Lung (tissue), 17 donors: ENCODE measurements at places on chromosomes 3 and 15. TPM values are rescaled to one million over a fixed set of nuclear protein-coding genes. Genes with fewer than 3 reads are reported as not detected.

DNA sequence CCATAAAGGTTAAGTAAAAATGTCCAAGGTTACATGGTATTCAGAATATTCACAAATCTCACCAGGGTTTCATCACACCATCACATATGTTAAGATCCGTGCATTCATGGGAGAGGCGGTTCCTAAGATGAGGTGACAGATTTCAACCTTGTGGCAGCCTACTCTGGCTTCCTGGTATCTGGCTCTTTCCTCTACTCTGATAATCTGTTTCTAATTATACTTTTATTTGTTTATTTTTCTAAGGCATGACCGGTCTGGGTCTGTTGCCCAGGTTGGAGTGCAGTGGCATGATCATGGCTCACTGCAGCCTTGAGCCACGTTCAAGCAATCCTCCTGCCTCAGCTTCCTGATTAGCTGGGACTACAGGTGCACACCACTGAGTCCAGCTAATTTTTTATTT is 34.4 kb downstream of the RAF1 start:
- H3K36me3 ChIP-seq: no peaks in the 10 kb centered on the region
- no peaks in the 10 kb centered on the region for H3K27me3 ChIP-seq
- peaks cover 17% of the 10 kb centered on the region for H3K4me1 ChIP-seq

DNA sequence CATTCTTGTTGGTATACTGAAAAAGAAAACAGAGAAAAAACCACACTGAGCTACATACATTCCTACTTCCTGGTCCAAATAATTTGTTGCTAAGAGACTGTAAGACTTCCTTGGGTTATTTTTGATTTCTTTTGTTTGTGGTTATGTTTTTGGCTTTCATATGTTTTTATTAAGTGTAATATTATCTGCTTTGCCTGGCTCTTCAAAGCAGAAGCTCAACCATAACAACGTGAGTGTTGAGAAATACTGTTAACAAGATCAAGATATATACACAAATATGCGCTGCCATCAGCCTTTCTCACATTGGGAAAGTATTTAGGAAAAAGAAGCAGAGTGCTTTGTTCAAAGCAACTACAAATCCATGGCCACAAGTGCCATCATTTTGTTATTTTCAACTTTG is 556.2 kb upstream of the CBLB start:
- DNase-seq: peak; percentile 97
- no peak overlapping the region for H3K27ac ChIP-seq
- H3K4me1 ChIP-seq: peaks cover 27% of the 10 kb centered on the region

- H3K27ac ChIP-seq: no peak overlapping the region
- no peak overlapping the region for H3K4me3 ChIP-seq
- no peak for DNase-seq
Measured at GRCh38 chr3:95037927-95038326, 975.1 kb downstream of the NSUN3 start.

DNA sequence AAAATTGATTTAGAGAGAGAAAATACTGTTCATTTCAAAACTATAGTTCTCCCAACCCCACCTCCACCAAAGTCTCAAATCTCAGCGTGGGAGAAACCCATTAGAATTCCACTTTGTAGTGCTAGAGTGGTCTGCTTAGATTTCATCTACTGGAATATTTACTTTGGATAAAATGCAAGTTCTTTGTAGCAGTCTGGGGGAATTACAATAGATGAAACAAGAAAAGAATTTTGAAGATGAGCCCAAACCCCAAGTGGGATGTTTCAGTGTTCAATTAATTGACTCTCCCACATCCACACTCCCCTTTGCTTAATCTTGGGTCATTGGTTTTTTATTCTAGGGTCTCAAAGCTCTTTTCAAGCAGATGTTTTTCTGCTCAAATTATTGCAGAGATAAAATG is 97.8 kb downstream of the RPL22L1 start:
- H3K4me3 ChIP-seq: no peak overlapping the region
- H3K27me3 ChIP-seq: no peaks in the 10 kb centered on the region
- H3K36me3 ChIP-seq: no peaks in the 10 kb centered on the region
- peaks cover 3% of the 10 kb centered on the region for H3K4me1 ChIP-seq
- DNase-seq: no peak

- H3K36me3 ChIP-seq: no peaks in the 10 kb centered on the region
- peaks cover 5% of the 10 kb centered on the region for H3K4me1 ChIP-seq
- H3K27ac ChIP-seq: peak overlapping the region; percentile 17
- H3K4me3 ChIP-seq: no peak overlapping the region
Measured at GRCh38 chr3:58021072-58021959, 13.1 kb downstream of the FLNB start.

DNA sequence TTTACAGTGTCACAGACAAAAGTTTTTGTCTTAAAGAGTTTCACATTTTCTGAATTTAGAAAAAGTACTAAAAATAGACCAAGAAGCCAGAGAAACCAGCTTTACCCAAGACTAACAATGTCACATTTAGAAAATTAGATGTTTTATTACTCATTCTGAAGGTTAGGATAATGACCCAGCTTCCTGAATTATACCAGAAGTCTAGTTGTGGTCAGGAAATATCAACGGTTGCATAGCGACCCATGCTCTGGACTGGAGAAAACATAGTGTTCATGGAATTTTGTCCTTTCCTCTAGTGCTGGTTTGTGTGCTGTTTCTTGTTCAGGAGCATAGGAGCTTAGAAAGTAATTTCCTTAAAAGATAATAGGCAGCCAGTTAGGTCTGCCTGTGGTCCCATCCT is 59.0 kb downstream of the DPPA2 start:
- no peak overlapping the region for H3K4me3 ChIP-seq
- H3K4me1 ChIP-seq: no peaks in the 10 kb centered on the region
- DNase-seq: peak; percentile 52
- H3K27me3 ChIP-seq: peaks cover 7% of the 10 kb centered on the region
- no peaks in the 10 kb centered on the region for H3K36me3 ChIP-seq

IREB2 gene
- 56.9 TPM for total RNA-seq

DNA sequence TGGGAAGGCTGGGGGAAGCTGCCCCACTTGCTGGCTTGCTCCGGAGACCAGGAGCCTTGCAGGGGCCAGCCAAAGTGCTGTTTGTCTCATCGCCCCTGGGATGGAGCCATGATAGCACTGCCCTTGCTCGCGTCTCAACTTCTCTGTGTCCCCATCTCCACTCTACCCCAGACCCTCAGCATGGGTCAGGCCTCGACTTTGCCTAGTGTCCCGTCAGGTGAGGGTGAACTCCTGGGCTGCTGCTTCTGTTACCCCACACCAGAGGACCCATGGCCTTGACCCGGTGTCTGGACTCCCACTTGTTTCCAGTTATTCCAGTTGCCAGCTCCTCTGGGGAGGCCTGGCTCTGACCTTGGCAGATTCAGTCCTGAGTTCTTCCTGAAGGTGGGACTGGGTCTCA is 36.5 kb upstream of the DUSP7 start:
- H3K4me3 ChIP-seq: no peak overlapping the region
- no peaks in the 10 kb centered on the region for H3K27me3 ChIP-seq
- H3K36me3 ChIP-seq: no peaks in the 10 kb centered on the region
- no peak overlapping the region for H3K27ac ChIP-seq
- H3K4me1 ChIP-seq: peaks cover 27% of the 10 kb centered on the region
- DNase-seq: no peak

- H3K27me3 ChIP-seq: no peaks in the 10 kb centered on the region
- H3K27ac ChIP-seq: no peak overlapping the region
- H3K4me1 ChIP-seq: no peaks in the 10 kb centered on the region
- H3K4me3 ChIP-seq: no peak overlapping the region
- no peaks in the 10 kb centered on the region for H3K36me3 ChIP-seq
Measured at GRCh38 chr15:56765251-56765650, 31.9 kb upstream of the ZNF280D start.

GRCh38 chr15:63203451-63204090 is 14.2 kb downstream of the RAB8B start:
- no peaks in the 10 kb centered on the region for H3K27me3 ChIP-seq
- peaks cover 6% of the 10 kb centered on the region for H3K4me1 ChIP-seq
- no peak for DNase-seq

GRCh38 chr3:161254861-161255260 is 33.8 kb downstream of the NMD3 start:
- no peak overlapping the region for H3K27ac ChIP-seq
- peaks cover 33% of the 10 kb centered on the region for H3K36me3 ChIP-seq
- no peaks in the 10 kb centered on the region for H3K4me1 ChIP-seq

DNA sequence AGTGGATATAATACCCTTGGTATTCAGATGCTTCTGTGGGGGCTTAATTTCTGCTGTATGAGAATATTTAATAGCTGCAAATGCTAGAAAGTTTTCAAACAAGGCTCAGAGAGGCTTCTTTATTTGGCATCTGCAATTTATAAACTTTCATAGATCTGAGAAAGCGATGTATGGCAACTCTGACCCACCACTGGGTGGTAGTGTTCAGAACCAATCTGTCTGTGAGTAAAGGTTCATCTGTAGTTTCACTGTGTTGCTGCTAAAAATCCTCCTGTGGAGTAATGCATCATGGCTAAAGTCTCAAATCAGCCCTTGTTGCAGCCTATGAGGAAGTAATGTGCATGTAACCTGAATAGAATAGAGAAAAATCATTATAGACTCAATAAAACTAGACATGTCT is 47.4 kb downstream of the CLSTN2 start:
- no peaks in the 10 kb centered on the region for H3K36me3 ChIP-seq
- DNase-seq: no peak
- H3K4me3 ChIP-seq: no peak overlapping the region
- no peak overlapping the region for H3K27ac ChIP-seq

MCTP2 gene
- total RNA-seq: 92.5 TPM

TF gene
- total RNA-seq: 30.2 TPM

DNA sequence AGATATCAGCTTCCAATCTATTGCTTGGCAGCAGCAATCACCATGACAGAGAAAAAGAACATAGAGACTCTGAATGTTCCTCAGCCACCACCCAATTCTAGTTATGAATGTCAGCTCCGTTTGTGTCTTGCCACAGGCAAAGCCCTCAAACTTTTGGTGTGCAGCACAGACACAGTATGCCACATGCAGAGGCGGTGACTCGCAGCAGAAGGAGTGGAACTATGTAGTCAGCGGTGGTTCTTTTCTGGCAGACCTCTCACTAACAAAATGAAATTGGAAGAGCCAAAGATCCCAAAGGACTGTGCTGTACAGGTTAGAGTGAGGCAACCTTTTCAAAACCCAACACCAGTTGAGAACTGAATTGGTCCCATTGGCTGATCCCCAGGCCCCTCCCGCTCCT is 220.9 kb downstream of the SLC9A9 start:
- no peaks in the 10 kb centered on the region for H3K36me3 ChIP-seq
- H3K27ac ChIP-seq: no peak overlapping the region
- H3K4me3 ChIP-seq: no peak overlapping the region
- DNase-seq: no peak

- H3K4me1 ChIP-seq: no peaks in the 10 kb centered on the region
- DNase-seq: no peak
- H3K27me3 ChIP-seq: no peaks in the 10 kb centered on the region
Measured at GRCh38 chr15:67409175-67409574, 111.8 kb upstream of the C15orf61 start.

GRCh38 chr3:115292677-115293165 is 145.6 kb upstream of the ZBTB20 start:
- no peaks in the 10 kb centered on the region for H3K4me1 ChIP-seq
- H3K27ac ChIP-seq: no peak overlapping the region
- H3K36me3 ChIP-seq: no peaks in the 10 kb centered on the region
- no peak for DNase-seq

NR2E3 gene
- 0.80 TPM for total RNA-seq

SPTSSB gene
- not detected for total RNA-seq

NMNAT3 gene
- 4.1 TPM for total RNA-seq

DNA sequence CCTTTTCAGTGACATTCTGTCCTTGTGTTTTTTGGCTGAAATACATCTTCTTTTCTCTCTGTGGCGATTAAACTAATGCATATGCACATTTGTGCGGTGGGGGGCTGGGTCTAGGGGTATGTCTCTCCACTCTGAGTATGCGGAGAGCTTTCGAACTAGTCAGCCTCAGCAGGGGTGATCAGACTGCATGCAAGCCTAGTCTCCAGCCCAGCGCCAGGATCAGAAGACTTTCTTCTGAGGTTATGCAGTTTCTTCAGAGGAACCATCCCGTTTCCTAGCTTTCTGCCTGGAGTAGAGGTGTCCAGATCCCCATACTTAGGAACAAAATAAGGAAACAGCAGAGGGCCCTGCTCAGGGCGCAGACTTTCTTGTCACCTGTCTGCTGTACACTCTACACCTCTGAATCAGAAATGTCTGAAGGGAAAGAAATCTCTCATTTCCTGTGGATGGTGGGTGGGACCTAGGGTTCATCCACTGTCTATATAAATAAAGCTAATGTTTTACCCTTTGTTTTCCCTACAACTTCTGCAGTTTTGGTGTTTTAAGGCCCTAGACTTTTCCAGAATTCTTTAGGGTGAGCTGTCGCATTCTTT is 230.4 kb downstream of the ABHD5 start:
- peaks cover 13% of the 10 kb centered on the region for H3K27me3 ChIP-seq
- H3K4me3 ChIP-seq: no peak overlapping the region
- H3K4me1 ChIP-seq: no peaks in the 10 kb centered on the region
- no peaks in the 10 kb centered on the region for H3K36me3 ChIP-seq

- peak; percentile 87 for DNase-seq
- no peak overlapping the region for H3K4me3 ChIP-seq
- H3K27ac ChIP-seq: no peak overlapping the region
- H3K27me3 ChIP-seq: no peaks in the 10 kb centered on the region
- no peaks in the 10 kb centered on the region for H3K4me1 ChIP-seq
Measured at GRCh38 chr15:69976366-69976994, 121.2 kb downstream of the TLE3 start.

- no peaks in the 10 kb centered on the region for H3K4me1 ChIP-seq
- peaks cover 5% of the 10 kb centered on the region for H3K36me3 ChIP-seq
- H3K4me3 ChIP-seq: no peak overlapping the region
- no peak for DNase-seq
Measured at GRCh38 chr3:183526838-183527427, 28.6 kb downstream of the KLHL6 start.

DAPK2 gene
- total RNA-seq: 58.1 TPM

GRCh38 chr3:178246004-178246403 is 290.2 kb upstream of the KCNMB2 start:
- H3K4me1 ChIP-seq: no peaks in the 10 kb centered on the region
- no peak for DNase-seq
- H3K27me3 ChIP-seq: no peaks in the 10 kb centered on the region
- H3K36me3 ChIP-seq: no peaks in the 10 kb centered on the region

DNA sequence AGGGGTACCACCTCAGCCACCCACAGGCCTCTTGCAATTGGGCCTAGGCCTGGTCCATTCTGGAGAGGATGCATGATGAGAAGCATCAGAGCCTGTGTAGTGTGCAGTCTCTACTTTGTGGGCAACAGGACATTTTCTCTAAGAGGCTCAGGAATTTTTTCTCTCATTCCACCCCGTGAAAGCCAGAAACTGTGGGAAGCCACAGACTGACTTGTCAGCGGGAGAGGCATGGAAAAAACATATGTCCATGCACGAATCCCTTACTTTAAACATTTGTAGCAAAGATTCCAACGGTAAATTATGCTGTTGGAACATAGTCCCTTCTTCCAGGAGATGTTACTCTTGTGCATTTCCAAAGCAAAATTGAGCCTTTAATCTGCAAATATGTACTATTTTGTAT is 196.5 kb downstream of the KLHL25 start:
- no peak overlapping the region for H3K4me3 ChIP-seq
- peak overlapping the region; percentile 82 for H3K27ac ChIP-seq
- no peak for DNase-seq
- peaks cover 10% of the 10 kb centered on the region for H3K36me3 ChIP-seq
- H3K4me1 ChIP-seq: peaks cover 20% of the 10 kb centered on the region
- no peaks in the 10 kb centered on the region for H3K27me3 ChIP-seq
